ENCODE measurements at places on chromosomes 3 and 15.
A peak's percentile ranks its signal among the peaks of the same experiment; 100 is the strongest.

DNA sequence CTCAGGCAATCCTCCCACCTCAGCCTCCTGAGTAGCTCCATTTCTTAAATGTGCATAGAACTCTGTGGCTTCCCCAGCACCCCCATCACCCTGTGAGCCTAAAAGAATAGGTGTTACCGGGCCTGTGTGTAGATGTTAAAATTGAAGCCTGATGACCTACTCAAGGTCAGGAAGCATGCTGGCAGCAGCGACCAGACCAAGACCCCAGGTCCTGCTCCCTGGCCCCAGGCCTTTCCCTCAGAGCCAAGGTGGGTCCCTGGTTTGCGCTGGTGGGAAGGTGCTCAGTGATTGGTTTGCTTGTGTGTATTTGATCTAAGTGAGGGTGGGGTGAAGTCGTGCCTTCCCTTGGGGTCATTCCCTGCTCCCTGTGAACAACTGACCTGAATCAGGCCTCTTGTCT is 18.4 kb upstream of the CRABP1 start:
- DNase-seq = no peak

- DNase-seq = peak; percentile 1
These were observed 281.9 kb upstream of the ONECUT1 start for GRCh38 chr15:53072077-53072476.

GRCh38 chr3:33131331-33132018 is 17.7 kb downstream of the CRTAP start:
- peak; percentile 76 for DNase-seq

- no peak for DNase-seq
These were observed 1.4 kb downstream of the HEMK1 start for GRCh38 chr3:50570508-50571279.

GRCh38 chr15:96332637-96333121 is 2.2 kb downstream of the NR2F2 start:
- no peak for DNase-seq

DNA sequence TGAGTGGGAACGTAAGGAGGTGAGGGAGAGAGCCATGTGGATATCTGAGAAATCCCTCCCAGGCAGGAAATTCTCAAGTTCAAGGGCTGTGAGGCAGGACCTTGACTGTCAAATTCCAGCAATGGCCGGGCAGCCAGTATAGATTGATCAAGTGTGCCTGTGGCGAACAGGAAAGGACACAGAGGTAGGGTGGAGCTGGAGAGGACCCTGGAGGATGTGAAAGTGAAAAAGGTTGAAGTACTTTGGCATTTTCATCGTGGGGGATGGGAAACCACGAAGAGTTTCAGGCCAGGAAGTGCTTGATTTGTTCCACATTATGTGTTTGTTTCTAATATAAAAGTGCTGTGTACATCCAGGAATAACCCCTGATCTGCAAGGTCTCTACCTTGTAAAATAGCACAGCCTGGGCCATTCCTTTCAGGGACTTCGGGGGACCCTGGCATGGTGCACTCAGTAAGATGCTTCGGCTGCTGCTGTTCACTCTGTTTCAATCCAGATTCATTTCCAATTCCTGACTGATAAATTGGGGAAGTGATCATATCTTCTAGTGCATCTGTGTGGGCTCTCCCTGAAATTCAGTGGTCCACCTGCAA is 156.6 kb downstream of the MCTP2 start:
- no peak for DNase-seq
